NCI-H1436 treated with DMSO at 0.1 percent for 48 hours (cell line): ENCODE measurements at places on chromosomes 1 and 21.

GRCh38 chr1:52229494-52229893 lies 87.6 kb downstream of the ZFYVE9 start:
- no peak for DNase-seq

DNA sequence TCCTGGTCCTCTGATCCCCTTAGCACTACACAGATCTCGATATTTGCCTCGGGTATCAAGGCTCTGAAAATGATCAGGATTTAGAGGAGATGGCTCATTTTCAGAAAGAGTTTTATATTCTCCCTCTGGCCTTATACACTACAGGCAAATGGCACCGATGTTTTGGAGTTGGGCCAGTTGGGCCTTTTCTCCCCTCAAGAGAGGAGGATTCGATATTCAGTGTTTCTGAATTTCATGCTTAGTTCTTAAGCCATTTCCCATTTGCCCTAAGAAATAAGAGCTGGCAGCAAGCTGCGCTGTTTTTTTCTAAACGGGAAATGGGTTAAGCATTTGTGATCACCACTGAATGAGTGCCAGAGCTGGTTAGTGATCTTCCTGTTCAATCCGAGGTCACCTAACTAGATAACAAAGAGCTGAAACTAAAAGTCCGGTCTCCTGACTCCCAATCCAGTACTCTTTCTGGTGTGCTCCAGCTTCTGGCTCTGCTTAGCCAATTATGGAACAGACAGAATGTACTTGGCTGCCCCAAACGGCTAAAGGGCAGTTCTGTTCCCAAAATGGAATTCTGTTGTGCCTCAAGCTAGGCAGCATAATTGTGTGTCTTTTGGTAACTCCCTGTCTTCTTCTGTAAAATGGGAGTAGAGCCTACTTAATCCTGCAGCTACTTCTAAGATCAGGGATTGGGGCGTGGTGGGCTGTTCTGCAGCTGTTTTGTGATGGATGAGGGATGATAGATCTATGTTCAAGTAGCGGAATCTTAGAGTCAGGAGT lies 1.2 kb upstream of the CPT2 start:
- DNase-seq: no peak

DNA sequence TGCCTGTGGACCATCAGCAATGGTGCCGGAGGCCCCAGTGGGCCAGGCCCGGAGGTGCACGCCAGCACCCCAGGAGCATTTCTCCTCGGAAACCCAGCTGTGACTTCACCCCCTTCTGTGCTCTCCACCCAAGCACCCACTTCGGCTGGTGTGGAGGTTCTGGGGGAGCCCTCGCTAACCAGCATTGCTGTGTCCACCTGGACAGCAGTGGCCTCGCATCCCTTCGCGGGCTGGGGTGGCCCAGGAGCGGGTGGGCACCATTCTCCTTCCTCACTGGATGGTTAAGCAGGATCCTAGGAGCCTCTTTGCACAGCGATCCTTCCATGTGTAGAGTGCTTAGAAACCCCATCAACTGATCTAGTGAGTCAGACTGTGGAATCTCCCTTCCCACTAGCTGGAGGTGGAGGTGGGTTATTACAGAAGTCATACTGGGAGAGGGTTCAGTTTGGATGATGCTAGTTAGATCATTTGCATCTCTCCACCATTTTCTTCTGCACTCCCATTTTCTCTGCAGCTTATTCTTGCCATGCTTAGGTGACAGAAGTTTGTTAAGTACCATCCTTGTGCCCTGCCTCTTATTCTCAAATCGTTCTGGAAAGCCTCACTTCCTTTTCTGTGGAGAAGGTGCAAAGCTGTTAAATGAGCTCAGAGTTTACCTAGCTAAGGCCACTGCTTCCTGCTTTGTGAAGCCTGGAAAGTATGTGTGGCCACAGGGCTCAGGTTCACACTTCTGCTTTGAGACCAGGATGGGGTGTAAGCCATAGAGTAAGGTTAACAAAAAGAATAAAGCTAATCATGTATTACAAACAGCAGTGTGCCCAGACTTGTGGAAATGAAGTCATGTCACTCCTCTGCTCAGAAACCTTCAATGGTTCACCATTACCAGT lies 32.3 kb downstream of the TBX19 start:
- no peak for DNase-seq

- DNase-seq: no peak
Observed at GRCh38 chr1:91499904-91500755, 521 bp upstream of the CDC7 start.

DNA sequence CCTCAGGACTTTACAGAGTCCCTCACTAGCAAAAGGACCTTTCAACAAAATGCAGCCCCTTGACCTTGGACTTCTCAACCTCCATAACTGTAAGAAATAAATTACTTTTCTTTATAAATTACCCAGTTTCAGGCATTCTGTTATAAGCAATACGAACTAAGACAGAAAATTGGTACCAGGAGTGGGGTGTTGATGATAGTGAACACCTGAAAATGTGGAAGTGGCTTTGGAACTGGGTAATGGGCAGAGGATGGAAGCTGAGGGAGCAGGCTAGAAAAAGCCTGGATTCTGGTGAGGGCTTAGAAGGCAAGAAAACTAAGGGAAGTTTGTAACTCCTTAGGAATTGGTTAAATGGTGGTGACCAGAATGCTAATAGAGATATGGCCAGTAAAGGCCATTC lies 46.8 kb downstream of the DSCAM start:
- DNase-seq: no peak

GRCh38 chr1:47449822-47450552 lies 12.1 kb downstream of the FOXD2 start:
- no peak for DNase-seq

DNA sequence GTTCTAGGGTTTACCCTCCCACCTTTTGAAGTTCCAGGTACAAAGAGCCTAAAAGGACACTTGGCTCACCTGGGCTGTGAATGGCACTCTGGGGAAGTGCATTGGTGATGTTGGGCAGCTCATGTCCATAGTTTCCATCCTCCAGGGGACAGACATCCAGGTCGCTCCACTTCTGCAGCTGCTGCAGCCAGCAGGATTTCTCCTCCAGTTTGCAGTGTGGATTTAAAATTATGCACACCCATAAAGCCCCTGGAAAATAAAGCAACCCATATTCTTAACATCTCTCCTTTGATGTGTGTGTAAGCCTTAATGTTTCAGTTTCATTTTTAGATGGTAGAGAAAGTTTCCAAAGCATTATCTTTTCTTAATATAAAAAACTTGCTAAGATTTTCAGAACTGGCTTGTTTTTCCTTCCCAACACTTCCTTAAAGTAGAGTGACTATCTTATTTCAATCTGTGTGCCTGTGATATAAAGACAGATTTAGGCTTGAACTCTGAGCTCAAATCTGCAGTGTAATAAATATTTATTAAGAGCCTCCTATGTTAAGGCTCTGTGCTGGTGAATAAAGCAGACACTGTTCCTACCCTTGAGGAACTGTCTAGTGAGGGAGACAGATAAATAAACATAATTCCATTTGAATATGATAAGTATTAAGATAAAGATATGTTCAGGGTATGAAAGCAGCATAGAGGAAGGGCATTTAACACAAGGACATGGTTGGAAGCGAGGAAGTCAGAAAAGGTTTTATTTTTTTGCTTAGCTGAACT lies 39.1 kb downstream of the UROD start:
- no peak for DNase-seq

GRCh38 chr21:27741736-27742135 lies 774.8 kb upstream of the ADAMTS5 start:
- no peak for DNase-seq

GRCh38 chr1:199399996-199400724 lies 627.4 kb upstream of the NR5A2 start:
- DNase-seq: no peak

DNA sequence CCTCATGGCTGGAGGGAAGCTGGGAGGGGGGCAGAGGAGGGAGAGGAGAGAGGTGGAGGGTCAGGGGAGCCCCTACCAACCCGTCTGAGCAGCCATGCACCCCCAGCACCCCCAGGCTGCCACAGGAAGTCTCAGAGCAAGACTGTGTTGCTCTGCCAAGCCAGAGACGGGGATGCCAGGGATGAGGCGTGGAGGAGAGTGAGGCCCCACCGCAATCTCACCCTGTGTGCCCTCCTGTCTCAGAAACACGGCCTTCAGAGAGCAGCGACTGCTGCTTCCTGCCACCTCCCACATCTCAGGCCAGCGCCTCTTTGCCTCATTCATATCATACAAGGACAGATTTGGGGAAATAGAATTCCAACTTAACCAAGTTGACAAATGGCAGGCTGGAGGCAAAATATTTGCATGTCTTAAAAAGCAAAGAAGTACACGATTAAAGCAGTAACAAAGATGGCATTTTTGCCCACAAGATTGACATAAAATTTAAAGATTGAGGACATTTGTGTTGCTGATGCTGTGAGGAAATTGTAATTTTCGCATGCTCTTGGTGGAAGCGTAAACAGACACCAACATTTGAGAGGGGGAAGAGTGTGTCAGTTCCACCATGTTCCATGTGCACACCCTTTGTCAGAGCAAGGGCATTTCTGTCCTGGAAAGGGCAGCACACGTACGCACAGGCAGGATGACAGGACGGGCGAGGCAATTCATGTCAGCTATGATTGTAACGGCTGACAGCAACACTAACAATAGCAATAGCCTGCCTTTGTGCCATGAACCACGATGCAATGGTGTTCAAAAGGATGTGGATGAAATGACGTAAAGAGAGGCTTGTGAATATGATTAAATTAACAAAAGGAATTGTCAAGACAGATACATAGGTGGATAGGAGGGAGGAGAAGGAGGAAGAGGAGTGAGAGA lies 59.0 kb upstream of the BACE2 start:
- DNase-seq: no peak

DNA sequence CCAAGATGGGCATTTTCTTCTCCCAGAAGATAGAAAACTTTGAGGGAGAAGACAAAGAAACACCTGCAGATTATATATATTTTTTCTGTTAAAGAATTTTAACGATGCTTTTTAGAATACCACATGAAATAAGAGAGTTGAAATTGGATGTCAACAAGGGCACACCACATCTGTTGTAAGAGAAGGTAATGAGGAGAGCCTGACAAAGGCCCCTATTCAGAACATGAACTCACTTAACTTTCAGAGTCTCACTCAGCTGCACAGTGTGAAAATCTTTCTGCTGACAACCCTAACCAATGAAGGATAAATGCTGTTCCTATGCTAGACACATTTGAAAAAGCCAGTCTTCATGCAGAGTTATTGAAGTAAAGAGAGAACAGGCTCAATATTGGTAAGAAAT lies 7.3 kb downstream of the KRTAP22-2 start:
- DNase-seq: no peak

- no peak for DNase-seq
Observed at GRCh38 chr21:41236352-41236973, 68.5 kb downstream of the BACE2 start.

DNA sequence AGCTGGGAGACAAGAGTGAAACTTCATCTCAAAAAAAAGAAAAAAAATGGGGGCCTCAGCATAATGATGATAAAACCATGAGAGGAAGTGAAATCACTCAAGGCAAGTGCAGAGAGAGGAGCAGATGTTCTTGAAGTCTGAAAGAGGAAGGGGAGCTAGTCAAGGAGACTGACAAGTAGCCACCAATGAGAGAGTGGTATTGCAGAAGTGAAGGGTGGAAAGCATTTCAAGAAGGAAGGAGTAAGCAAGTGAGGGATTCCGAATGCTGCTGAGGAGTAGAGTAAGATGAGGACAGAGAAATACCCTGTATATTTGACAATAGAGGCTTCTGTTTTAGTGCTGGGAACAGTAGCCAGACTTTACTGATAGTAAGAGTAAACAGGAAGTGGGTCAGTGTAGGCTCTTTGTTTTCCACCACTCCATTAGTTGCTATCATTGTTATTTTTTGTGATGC lies 2.9 kb downstream of the TATDN3 start:
- no peak for DNase-seq

DNA sequence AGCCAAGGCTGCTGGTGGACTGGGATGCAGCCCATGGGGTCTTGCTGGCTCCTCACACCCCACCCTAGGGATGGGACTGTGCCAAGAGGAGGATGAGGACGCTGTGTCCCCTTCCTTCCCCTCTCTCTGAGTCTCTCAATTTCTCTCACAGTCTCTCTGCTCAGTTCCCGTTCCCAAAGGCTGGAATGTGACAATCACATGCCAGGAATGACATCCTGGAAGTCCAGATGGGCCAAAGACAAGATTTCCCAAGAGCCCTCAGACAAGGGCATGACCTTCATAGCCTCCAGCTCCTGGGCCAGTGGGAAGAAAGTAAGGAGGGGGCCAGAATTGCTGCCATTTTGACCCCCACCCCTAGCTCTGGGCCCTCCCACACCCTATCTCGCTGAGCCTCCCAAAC lies 7.6 kb upstream of the CDCP2 start:
- no peak for DNase-seq

- no peak for DNase-seq
Observed at GRCh38 chr1:82106672-82107071, 305.9 kb downstream of the ADGRL2 start.

- DNase-seq: no peak
Observed at GRCh38 chr1:77872645-77873044, 15.8 kb upstream of the NEXN start.

- DNase-seq: no peak
Observed at GRCh38 chr1:89870998-89871397, 50.2 kb downstream of the LRRC8D start.

DNA sequence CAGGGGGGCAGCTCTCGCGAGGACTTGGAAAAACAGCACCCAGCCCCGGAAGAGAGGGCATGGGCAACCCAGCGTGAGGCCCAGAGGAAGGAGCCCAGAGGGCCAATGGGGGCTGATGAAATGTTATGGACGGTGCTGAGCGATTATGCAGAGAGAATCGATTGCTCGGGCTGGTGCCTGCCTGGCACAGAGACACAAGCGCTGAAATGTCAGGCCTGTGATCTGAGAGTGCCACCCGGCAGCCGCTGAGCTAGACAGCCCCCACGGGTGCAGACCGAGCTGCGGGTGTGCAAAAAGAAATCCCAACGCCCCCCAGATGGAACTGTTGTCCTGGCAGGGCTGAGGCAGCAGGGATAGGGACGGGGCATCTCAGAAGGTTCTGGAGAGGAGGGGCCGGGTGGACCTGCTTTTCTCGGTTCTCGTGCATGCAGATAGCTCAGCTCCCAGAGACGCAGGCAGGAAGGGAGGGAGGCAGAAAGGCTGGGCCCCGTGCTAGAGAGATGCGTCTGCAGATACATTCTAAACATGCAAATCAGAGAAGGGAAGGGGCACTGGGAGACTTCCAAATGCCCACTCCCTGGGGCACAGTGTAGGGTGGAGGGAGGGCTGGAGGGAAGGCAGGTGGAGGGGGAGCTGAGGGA lies 41.5 kb downstream of the TAS1R2 start:
- no peak for DNase-seq

GRCh38 chr1:67601955-67602354 lies 83.0 kb upstream of the GADD45A start:
- no peak for DNase-seq

- no peak for DNase-seq
Observed at GRCh38 chr1:145757420-145757819, 38.1 kb downstream of the CD160 start.

DNA sequence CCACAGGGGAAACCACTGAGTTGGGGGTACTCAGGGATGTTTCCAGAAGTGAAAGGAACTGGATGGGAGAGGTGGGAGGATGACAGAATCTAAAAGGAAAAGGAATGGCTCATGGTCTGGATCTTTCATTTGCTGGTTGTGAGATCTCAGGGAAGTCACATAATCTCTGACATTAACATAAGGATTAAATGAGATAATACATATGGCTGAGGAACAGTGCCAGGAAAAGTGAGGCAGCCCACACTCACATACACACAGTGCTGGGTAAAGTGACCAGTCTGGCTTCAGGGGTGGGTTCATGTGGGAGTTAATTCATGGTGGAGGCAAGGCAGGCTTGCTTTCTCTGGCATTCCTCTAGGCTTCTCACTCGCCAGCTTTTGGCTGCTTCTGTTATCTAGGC lies 3.9 kb upstream of the PTCH2 start:
- DNase-seq: no peak
